NCI-H187 (cell line): ENCODE measurements at places on chromosomes 2 and 18.

DNA sequence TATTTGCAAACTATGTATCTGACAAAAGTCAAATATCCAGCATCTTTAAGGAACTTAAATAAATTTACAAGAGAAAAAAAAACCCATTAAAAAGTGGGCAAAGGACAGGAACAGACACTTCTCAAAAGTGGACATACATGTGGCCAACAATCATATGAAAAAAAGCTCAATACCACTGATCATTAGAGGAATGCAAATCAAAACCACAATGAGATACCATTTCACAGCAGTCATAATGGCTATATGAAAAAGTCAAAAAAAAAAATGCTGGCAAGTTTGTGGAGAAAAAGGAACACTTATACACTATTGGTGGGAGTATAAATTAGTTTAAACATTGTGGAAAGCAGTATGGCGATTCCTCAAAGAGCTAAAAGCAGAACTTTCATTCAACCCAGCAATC, 130.3 kb upstream of the LHCGR start:
- no peak for DNase-seq

DNA sequence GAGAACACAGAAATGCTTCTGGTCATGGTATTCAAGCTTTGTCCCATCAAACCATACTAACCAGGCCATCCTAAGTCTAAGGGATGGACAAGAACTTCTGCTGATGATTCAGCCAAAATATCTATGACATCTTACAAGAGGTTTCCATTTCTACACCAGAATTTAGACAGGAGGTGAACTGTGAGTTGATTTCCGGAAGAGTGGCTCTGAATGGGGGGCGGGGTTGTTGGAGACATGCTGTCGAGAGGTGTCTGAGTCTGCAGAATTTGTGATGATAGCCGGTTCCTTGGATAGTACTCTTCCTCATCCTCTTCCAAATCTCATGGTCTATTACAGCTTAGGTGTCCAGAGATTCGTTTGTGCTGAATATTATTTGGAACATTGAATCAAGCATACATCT, 408.7 kb upstream of the TCF4 start:
- no peak for DNase-seq

- no peak for DNase-seq
Measured at GRCh38 chr2:60719331-60719730, 36.7 kb upstream of the PAPOLG start.

DNA sequence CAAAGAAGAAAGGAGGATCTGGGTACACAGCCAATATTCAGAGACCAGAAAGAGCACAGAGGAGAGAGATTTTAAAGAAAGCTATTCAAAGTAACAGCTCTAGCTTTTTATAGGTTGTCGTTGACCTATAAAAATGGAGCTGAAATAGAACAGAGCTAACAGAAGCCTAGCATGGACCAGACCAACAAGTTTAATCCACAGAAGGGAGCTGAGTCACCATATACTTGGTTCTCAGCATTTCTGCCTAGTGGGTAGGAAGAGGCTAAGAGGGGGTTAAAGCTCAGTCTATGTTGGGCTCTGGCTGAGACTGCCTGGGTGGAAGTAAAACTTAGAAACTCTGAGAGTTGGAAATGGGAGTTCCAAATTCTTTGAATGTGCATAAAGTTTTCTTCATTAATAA, 678.0 kb upstream of the CDH2 start:
- DNase-seq: no peak

- DNase-seq: no peak
Measured at GRCh38 chr18:42087235-42087634, 132.2 kb downstream of the PIK3C3 start.

- DNase-seq: no peak
Measured at GRCh38 chr2:233421091-233421816, 67.0 kb downstream of the DGKD start.

- no peak for DNase-seq
Measured at GRCh38 chr2:147030966-147031720, 813.7 kb upstream of the ACVR2A start.
